ENCODE measurements at places on chromosomes 1 and 21.

DNA sequence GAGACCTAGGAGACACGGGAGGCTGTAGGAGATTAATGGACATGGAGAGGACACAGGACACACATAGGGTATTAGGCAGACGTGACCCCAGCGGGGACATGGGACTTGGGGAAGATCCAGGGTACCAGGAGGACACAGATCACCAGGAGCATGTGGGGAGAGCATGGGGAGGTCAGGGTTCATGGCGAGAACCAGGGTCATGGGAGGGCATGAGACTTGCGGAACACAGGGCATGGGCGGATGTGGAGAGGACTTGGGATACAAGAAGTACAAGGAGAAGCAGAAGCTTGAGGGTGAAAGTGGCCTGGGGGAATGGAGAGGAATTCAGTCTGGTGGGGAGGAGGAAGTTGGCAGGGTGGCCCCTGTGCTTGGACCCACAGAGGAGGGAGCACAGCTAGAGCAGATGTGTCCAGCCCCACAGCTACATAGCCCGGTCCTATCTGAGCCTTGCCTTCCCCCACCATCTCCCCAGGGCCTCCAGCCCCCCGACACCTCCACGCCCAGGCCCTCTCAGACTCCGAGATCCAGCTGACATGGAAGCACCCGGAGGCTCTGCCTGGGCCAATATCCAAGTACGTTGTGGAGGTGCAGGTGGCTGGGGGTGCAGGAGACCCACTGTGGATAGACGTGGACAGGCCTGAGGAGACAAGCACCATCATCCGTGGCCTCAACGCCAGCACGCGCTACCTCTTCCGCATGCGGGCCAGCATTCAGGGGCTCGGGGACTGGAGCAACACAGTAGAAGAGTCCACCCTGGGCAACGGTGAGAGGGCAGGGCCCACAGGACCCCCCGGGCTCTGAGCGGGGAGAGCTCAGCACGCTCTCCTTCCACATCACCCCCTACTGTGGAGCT lies 12.1 kb downstream of the TIE1 start:
- no peak for DNase-seq

DNA sequence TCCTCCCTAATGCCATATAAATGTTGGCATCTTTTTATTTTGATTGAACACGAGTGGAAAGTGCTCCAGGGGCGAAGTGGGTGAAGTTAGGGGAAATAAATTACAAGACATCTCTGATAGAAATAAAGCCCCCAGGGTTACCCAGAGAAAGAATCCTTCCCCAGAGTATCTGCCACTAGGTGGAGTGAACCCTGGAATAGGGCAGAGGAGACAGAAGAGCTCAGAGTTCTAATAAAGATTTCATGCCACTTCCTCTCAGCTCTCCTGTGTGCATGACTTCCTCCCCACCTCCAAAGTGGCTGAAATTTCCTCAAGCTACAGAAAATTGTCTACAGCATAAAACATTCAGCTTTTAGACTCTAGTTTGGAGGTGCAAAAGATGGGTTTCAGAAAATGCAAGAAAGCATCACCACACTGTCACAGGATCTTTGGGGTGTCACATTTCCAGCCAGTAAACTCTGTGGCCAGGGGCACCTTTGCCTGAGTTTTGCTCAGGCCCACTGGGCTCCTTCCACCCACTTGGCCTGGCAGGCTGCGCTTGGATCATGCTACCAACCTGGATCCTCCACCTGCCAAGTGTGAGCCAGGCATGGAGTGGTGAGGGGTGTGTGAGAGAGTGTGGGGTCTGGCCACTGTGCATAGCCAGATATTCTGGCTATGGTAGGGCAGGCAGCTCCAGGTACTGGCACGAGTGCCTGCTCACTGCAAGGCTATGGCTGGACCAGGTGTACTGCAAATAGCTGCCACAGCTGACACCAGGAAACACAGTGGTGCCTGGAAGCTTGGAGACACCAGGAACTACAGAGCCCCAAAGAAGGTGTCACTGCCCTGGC lies 208.8 kb upstream of the USP25 start:
- DNase-seq = no peak

- no peak for DNase-seq
Observed at GRCh38 chr1:200184196-200184595, 156.7 kb downstream of the NR5A2 start.

GRCh38 chr21:29168891-29169315 lies 38.5 kb downstream of the MAP3K7CL start:
- no peak for DNase-seq
